ENCODE measurements at places on chromosomes 2 and 18.

- DNase-seq: no peak
Measured at GRCh38 chr2:104786821-104787220, 67.1 kb upstream of the POU3F3 start.

GRCh38 chr2:150619607-150620330, 132.3 kb upstream of the RND3 start:
- DNase-seq: no peak

GRCh38 chr2:28318462-28319117, 74.1 kb upstream of the FOSL2 start:
- DNase-seq: no peak

DNA sequence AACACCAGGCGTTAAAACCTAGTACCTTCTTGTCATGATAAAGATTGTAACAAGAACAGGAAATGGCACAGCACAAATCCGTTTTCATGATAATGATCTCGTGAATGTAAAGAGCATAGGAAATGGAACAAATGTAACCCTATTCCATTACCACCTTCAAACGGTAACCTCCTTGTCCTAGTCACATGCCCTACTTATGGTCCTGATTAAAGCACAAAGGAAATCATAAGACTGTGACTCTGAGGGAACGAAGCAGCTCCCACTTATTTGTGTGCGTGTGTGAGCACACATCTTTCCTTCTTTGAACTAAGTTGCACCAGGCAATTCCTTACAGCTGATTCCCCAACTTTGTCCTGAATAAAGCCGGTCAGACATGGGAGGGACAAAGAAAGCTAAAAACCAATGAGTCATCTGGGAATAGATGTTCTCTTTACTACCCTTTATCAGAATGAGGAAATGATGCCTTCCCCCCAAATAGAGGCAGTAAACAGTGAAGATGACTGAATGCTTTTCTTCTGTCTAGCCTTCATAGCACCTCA, 192.6 kb downstream of the IKZF2 start:
- no peak for DNase-seq

GRCh38 chr2:44291281-44292248, 16.3 kb downstream of the SLC3A1 start:
- DNase-seq: peak; percentile 70

- DNase-seq: no peak
Measured at GRCh38 chr2:28979041-28979440, 2.1 kb upstream of the TOGARAM2 start.

DNA sequence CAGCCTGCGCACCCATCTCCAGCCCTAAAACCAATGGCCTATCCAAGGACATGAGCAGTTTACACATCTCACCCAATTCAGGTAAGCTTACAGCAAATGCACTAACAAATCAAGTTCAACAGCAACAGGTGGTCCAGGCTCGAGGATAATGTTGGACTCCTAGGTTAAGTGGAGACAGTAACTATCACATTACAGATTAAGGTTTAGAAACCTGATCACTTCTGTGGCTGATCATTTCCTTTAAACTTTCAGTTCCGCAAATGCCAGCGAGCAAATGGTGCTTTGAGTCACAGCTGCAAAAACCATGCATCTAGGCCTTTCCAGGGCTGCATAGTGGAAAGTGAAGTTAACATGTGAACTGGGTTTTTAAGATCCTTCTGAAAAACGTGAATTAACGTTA, 259.4 kb downstream of the GBX2 start:
- DNase-seq: no peak

DNA sequence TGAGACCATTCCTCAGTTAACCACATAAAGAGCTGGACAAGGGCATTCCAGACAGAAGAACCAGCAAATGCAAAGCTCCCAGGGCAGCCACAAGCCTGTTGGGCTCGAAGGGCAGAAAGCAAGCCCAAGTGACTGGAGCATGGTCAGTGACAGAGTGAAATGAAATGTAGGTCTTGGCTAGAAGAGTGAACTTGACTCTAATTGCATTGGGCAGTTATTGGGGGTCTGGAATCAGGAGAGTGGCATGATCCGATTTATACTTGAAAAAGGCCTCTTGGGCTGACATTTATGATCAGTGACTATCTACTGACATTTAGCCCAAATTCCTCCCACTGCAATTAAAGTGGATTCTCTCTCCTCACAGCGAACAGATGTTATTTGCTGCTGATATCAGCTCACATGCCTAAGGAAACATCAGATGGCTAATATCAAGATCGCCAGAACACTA, 152.5 kb upstream of the KLF7 start:
- DNase-seq: no peak

DNA sequence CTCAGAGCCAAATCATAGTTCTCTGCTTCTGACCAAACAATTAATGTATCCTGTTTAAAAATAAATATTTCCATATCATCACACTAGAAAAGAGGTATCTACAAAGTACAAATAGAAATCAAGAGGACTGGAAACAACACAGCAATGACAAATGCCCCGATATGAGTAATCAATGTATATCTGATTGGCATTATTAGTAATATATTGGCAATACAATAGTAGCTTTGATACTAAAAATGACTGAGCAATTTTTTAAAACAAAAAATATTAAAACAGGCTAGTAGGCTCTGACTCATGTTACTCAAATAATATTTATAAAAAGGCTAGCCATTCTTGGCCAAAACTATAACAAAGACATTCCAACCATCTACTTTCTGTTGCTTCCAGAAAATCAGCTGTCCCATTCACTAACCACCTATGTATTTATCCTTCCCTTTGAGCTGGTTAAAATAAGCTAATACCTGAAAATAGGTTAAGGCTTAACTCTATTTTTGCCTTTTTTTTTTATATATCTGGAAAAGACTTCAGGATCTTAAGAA, 13.3 kb downstream of the PPP4R3B start:
- no peak for DNase-seq

DNA sequence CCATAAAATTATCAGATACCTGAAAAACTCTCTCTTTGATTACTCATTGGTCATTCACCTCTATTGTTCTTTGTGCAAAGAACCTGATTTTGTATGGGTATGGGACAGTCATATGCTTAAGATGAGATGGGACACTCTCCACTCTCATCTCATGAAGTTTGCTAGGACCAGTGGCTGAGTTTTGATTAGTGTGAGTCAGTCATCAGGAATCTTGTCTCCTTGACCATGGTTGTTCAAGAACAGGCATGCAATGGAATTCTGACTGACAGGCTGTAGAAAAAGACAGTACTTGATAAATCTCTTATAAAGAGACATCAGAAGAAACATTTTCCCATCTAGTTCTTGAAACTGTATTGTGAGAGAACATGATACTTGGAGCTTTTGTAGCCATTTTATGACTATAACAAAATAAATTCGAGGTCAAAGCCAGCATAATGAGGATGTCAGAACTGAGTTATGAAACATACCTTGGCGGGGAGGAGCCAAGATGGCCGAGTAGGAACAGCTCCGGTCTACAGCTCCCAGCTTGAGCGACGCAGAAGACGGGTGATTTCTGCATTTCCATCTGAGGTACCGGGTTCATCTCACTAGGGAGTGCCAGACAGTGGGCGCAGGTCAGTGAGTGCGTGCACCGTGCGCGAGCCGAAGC, 367.0 kb downstream of the NR4A2 start:
- no peak for DNase-seq

- peak; percentile 78 for DNase-seq
Measured at GRCh38 chr2:55112229-55113031, 62.2 kb upstream of the RTN4 start.
